ENCODE measurements at places on chromosomes 2 and 18.

- DNase-seq: no peak
Measured at GRCh38 chr2:37614061-37614738, 57.2 kb downstream of the CDC42EP3 start.

- no peak for DNase-seq
Measured at GRCh38 chr18:37272226-37272625, 293.4 kb downstream of the CELF4 start.

- no peak for DNase-seq
Measured at GRCh38 chr2:131828164-131828561, 300.5 kb downstream of the CCDC74A start.

- no peak for DNase-seq
Measured at GRCh38 chr2:237882510-237883481, 23.4 kb downstream of the RAMP1 start.

GRCh38 chr2:96097441-96097840 is 18.9 kb downstream of the ADRA2B start:
- DNase-seq: no peak

DNA sequence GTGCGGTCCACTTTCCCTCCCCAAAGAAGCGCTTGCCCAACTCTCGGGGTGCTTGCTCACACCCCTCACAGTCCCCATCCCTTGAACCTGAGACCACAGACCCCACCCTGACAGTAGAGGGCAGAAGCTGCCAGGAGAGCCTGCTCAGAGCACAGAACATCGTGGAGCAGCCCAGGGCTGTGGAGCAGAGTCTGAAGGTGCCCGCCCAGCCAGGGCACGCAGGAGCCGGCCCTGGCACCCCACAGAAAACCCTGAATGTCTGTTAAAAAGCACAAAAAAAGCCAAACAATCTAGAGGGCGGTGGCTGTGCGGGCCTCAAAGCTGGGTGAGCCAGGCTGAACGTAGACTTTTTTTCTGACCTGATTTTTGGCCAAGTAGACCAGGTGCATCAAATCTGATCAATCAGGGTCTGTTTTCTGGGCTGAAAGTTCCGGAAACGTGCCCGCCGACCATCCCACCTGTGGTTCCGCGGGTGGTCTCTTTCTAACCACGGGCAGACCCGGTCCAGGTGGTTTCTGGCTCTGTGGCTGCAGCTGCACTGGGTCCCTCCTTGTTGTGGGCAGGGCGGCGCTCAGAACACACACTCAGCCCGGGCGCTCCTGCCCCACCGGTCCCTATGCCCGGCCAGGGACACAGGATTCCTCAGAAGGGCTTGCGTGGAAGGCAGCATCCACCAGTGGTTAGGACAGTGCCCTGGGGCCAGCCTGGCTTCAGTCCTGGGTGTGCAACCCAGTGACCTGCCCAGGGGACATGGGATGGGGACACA is 66.3 kb downstream of the SLC66A2 start:
- DNase-seq: no peak

DNA sequence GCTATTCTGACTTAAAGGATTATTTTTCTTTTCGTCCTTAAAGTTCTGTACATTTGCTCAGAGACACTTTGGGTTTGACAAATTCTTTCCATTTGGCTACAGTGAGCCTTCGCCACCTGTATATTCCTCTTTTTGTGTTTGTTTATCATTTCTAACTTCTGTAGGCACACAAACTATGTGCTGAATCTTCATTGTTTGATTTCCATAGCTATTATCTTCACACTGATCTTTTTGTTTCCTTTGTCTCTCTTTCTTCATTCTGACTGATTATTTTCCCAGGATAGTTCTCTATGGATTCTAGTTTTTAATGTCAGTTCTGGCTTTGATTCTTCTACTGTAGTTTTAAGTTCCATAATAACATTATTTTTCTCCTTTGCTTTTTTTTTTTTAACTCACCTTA is 350.2 kb downstream of the ZNF521 start:
- no peak for DNase-seq

All from AG04449 (cell line).